Stromal cell of bone marrow (primary cell): ENCODE measurements at places on chromosomes 2 and 18.

- peak; percentile 40 for DNase-seq
Observed at GRCh38 chr2:33788044-33788443, 188.9 kb upstream of the FAM98A start.

GRCh38 chr18:4096486-4096885 lies 358.6 kb downstream of the DLGAP1 start:
- peak; percentile 47 for DNase-seq

GRCh38 chr18:51137026-51137729 lies 60.3 kb downstream of the MEX3C start:
- no peak for DNase-seq

DNA sequence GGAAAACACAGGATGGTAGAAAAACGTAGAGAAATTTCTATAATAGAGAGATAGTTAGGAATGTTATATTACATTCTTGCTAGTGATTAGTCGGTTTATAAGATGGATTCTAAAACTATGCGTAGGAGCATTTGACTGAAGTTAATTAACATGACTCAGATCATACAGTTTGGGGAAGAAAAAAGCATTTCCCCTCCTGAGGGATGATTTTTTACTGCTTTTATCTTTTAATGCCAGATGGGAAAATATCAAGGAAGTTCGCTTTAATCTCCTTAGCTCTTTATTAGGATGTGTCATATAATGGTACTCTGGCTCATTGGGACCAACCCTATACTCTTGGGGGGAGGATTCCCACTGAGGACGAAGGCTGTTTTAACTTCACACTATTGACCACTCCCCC lies 502.1 kb downstream of the TGIF1 start:
- DNase-seq, result no peak

DNA sequence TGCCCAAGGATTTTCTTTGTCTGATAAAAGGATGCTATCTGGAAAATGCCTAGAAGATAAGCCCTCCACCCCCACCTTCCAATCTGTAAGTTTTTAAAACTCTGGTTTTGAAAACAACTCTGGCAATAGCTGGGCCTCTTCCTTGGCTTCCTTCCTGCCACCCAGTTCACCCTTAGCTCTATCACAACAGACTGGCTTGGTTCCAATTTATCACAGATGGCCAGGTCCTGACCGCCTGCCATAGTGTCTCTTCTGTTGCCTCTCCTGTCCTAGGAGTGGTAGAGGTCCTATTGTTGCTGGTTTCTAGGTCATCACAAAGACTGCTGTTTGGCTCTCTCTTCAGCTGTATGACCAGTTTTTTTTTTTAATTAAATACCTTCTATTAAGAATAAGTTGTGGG lies 1727.9 kb upstream of the SLC39A10 start:
- no peak for DNase-seq

GRCh38 chr18:62578980-62579511 lies 56.2 kb downstream of the ZCCHC2 start:
- no peak for DNase-seq

DNA sequence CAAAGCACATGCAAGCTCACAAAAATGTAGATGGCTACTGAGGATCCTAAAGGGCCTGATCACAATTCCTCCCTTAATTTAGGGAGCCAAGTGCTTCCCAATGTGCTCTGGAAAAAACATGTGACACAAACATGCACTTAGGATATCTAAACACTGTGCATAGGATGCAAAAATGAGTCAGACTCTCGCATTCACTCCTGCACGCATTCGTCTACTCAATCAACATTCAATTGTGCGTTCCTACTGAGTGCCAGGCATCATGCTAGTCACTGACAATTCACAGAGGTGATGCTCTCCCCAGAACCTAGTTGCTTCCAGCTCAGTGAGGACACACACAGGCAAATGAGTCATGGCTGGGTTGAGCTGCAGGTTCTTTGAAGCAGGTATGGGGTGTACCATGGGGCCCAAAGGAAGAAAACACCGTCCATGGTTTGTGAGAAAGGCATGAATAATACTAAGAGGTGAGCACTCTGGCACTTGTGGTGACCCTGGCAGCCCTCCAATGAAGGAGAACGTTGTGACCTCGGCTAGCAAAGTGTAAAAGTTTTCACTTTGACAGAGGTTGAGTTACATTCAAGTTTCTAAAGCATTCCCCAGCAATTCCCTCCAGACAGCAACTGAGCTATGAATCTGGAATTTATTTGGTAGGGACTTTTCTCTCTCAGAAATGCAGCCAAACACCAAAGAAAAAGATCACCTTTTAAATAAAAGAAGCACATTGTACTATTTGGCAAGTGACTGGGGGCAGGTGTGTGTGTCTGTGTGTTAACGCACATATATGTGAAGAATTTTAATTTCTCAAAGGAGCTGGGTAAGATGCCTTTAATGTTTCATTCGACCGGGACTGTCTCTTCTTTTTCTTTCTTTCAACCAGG lies 173.3 kb downstream of the ALPK2 start:
- DNase-seq, result no peak

DNA sequence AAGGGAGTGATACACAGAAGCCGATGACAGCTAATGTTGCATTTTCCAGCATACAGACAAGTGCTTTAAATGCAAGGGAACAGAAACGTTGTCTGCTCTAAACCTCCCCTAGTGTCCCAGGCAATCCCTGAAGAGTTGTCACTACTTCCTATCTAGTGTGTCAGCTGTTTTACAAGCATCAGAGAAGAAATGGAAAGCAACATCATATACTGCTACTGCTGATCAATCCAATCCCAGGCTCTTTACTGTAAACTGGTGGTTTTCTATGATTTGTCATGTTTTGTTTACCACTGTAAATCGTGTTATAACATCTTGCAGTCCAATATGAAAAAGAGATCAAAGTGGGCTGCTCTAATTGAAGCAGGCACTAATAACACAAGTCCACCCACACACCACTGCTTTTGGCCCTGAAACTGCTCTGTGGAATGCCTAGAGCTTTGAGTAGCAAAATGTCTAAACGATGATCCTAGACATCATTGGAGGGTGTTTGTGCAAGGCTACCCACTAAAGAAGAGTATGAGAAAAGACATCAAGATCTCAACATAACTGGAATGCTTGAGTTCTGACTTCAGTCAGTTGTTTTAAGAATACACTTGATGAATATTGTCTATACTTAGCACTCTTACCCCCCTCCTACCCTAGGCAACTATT lies 18.1 kb upstream of the ROCK1 start:
- no peak for DNase-seq

GRCh38 chr2:220684099-220684498 lies 888.0 kb downstream of the EPHA4 start:
- DNase-seq, result no peak

- no peak for DNase-seq
Observed at GRCh38 chr2:42944779-42945415, 152.5 kb upstream of the HAAO start.

DNA sequence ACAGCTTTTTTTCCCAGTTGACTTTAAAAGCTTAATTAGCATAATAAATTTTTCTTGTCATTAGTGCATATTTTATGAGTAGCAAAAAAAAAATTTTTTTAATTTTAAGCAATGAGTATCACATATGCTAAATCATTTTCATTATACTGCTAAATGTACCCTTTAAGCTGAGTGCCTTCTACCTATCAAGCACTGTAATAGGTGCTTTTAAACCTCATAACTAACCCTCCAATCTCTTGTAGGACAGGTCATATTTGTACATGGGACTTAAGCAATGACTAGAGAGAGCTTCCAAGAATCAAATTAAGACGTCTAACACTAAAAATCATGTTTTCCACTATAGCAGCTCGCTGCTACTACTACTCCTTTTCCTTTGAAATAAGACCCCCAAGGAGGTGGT lies 7.4 kb downstream of the XPO1 start:
- DNase-seq, result no peak

DNA sequence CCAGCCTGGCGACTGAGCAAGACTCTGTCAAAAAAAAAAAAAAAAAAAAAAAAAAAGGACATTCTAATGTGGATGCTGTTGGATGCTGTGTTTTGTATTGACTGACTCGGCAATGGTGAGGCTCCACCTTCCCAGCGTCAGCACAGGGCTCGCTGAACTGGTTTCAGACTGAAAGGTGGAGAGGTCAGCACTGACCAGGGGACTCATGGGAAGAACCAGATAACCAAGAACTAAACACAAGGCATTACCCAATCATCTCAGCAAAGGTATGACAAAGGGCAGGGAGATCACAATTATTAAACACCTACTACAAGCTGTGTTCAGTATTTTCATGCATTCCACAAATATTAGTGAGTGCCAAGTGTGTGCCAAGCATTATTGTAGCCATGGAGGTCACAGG lies 103.2 kb downstream of the LRATD1 start:
- no peak for DNase-seq

GRCh38 chr18:7117390-7118355 lies at the start of gene LAMA1:
TSS of gene LAMA1 (minus strand) at chr18:7117797. CDS start at chr18:7117720, 77 bp downstream.
- no peak for DNase-seq

DNA sequence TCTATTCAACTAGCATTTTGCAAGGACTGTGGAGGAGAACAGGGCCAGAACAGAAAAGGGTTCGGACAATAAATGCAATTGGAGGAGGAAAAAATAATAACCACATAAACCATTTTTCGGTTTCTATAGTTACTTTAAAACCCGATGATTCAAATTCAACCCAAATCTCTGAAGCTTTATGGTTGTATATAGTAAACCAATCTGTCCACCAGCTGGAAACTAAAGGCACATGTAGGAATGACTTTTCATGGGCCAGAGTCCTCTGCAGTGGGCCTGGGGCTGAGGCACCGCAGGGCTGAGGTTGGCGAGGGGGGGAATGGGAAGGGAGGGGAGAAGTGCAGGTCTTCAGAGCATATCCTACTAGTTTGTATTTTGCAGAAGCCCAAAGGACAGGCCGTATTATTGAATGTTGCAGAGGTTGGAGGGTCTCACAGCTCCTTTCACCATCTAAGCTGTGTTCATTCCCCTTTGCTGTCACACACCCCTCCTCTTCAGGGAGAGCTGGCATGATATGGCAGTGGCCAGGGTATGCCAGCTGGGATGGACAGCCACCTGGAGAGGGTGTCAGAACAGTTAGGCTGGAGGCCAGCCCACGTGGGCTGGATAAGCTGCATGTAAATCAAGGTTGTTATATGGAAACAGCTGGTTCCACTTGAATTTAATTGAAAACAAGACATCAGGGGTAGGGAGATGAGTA lies 267.1 kb downstream of the PRKCE start:
- DNase-seq, result no peak

- DNase-seq, result no peak
Observed at GRCh38 chr18:10490401-10491165, 35.2 kb upstream of the NAPG start.

DNA sequence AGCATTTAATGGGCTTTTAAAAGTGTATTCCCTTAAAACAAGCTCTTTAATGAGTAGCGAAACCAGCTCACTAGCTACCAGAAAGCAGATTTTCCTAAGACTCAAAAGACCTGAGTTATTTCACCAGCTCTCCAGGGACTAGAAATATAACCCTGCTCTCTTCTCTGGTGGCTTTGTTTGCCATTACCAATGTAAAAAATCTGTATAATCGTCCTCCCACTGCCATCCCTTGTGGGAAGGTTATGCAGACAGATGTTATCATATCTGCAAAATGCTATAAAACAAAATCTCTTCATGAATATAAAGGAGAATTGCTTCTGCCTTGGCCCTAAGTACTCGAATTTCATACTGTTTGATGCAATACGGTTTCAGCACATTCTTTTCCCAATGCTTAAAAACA lies 335.2 kb downstream of the NUP35 start:
- no peak for DNase-seq

- DNase-seq, result no peak
Observed at GRCh38 chr2:157122776-157123175, 134.7 kb upstream of the GALNT5 start.

GRCh38 chr2:190781604-190782198 lies 98.9 kb upstream of the GLS start:
- peak; percentile 44 for DNase-seq

DNA sequence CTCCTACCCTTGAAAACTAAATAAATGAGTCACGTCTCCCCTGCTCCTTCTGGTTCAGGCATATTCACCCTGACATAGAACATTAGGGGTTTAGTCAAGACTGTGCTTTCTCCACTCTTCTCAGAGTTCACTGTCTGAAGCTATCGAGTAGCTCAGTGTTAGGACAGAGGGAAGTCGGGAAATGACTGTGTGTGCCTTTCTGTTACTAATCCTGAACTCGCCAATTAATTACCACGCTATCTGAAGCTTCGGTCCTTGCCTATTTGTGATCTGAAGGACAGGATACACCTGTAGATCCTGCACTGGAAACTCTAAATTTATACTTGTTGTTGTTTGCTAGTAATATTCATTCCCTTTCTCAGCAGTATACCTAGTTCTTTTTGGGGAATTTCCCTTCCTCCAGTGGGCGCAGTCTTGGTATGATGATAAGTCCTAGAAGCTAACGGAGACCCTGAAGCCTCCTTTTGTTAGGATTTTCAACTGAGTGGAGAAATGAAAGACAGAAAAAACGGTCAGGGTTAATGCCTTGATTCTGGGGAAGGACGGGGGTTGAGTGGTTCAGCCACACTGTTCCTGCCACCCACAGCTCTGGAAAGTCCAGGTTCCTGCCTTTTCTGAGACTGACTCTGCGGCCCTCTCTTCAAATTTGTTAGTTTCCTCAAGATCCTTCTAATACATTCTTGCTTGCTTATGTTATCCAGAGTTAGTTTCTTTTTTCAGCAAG lies 218.0 kb downstream of the DLGAP1 start:
- no peak for DNase-seq

- DNase-seq, result peak; percentile 68
Observed at GRCh38 chr2:99605036-99605435, 115.2 kb upstream of the REV1 start.

DNA sequence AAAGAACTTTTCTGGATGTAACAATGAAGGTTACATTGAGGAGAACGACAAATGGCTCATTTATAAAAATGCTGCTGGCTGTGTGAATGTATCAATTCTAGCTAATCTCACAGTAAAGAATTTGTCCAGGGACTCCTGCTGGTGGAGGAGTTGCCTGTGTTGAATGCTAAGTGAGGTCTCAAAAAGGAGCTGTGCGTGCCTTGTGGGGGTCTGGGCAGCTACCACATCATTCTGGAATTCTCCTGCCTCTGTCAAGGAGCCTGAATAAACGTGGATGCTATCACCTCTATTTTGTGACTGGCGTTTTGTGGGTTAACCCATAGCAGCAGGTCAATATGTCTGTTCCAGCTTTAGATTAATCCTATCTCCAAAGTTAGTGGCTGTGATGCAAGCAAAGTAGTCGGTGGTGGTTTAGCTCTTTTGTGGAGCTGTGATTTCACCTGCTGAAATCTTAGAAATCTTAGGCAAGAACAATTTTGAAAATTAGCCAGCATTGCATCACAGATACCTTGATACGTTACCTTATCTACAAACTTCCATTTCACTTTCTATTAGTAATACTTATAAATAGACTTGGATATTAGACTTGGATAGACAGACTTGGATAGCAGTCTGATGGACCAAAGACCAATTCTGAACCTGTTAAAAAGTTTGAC lies 96.8 kb downstream of the MTCL1 start:
- no peak for DNase-seq

DNA sequence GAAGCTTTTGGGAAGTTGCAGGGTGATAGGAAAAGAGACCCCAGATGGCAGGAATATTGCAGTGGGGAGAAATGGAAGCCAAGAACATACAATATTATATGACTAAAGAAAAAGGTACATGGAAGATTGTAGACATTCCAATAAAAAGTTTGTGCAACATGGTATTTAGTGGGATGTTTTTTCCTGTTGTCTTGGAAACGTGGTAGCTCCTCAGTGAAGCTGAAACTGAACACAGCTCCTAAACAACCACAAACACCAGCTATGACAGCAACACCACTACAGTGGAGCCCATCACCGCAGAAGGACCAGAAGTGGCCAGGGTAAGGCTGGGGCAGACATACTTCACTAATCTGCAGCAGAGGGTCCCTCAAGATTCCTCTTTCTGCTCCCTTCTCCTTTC lies 246.8 kb downstream of the CDH20 start:
- no peak for DNase-seq

GRCh38 chr2:54839461-54840255 lies 116.2 kb downstream of the EML6 start:
- DNase-seq, result no peak
